Thymus (tissue), 14 donors: ENCODE measurements at places on chromosomes 4 and X. TPM values are rescaled to one million over a fixed set of nuclear protein-coding genes. Genes with fewer than 3 reads are reported as not detected.

The SCRG1 gene
- total RNA-seq: 0.05 TPM

The BEX2 gene
- 26.1 TPM for total RNA-seq

DNA sequence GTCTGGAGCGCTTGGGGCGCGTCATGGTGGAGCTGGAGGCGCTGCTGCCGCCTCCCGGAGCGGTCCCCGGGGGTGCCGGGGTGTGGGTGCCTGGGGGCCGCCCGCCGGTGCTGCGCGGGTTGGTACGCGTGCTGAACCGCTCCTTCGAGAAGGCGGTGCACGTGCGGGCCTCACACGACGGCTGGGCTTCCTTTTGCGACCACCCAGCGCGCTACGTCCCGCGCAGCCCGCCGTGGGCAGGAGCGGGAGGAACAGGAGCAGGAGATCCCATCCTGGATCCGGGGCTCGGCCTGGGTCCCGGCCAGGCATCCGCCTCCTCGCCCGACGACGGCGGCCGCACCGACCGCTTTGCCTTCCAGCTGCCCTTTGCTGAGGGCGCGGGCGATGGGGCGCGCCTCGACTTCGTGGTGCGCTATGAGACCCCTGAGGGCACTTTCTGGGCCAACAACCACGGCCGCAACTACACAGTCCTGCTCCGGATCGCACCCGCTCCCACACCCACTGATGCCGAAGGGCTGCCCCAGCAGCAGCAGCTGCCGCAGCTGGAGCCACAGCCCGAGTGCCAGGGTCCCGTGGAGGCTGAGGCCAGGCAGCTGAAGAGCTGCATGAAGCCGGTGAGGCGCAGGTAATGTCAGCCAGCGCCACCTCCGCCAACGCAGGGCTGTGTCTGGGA is 792 bp downstream of the PPP1R3F start:
- DNase-seq: no peak
- H3K4me3 ChIP-seq: peak overlapping the region; percentile 51
- H3K36me3 ChIP-seq: no peaks in the 10 kb centered on the region

GRCh38 chrX:49746306-49746705 is 50.5 kb upstream of the PAGE1 start:
- no peak overlapping the region for H3K27ac ChIP-seq
- no peaks in the 10 kb centered on the region for H3K36me3 ChIP-seq
- no peak overlapping the region for H3K4me3 ChIP-seq
- H3K27me3 ChIP-seq: no peaks in the 10 kb centered on the region
- no peaks in the 10 kb centered on the region for H3K4me1 ChIP-seq

DNA sequence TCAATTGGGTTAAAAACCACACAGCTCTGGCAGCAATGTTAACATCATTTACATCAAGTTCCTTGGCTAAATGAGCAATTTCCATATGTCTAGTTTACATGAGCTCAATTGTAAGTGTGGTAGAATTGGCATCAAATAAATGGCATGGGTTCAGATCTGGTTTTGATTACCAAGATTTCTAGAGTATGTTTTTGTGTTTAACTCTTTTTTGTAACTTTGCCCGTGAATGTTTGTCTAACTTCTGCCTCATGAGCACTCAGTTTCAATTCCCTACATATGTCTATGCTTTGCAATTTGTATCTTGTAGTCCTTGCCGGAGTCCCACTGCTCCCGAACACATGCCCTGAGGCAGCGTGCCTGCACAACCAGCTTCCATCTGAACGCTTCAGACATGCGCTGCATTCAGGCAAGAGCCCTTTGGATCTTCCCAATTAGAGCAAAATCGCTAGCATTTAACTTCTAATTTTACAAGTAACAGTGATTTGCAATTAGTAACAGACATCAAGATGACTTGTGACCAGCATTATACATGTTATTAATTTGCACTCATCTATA is 644.4 kb downstream of the TRIML1 start:
- H3K36me3 ChIP-seq: no peaks in the 10 kb centered on the region
- H3K4me1 ChIP-seq: no peaks in the 10 kb centered on the region
- no peak for DNase-seq
- no peak overlapping the region for H3K27ac ChIP-seq

The SUPT20HL1 gene
- not detected for total RNA-seq

DNA sequence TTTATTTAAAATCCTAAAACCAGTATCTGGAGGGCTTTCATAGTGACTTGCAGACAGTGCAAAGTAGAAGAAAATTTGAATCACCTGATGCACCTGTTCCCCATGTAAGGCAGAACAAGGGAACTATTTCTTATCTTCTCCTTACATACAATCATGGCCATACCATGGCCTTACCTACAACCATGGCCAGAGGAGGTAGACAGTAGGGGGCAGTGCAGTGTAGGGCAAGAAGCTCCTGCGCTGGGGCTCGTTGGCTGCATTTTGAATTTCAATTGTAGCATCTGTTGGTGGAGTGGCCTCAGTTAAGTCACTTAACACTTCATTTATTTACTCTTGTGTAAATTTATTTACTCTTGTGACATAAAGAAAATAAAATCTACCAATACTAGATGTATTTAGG is 33.0 kb downstream of the GALNTL6 start:
- H3K4me1 ChIP-seq: no peaks in the 10 kb centered on the region
- H3K27ac ChIP-seq: no peak overlapping the region
- no peak for DNase-seq

The TRIML2 gene
- 0.05 TPM for total RNA-seq

The AFP gene
- total RNA-seq: 1.3 TPM

DNA sequence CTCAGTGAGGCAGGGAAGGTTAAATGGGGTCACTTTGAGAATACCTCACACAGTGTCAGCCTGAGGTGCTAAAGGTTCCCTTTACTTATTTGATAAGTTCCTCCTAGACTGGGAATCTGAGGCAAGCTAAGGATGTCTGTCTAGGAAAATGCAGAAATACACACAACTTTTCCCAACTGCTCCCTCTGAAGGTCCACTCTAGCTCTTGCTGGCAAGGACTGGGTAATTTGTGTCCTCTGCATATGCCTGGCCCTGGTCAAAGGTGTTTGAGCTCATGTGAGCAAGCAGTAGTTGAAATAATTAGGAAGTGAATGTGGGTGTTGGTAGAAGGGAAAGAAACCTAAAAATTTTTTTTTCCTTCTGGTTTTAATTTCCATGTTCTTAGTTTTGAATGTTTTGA is 21.3 kb downstream of the TXLNG start:
- no peaks in the 10 kb centered on the region for H3K4me1 ChIP-seq
- no peak for DNase-seq
- no peaks in the 10 kb centered on the region for H3K27me3 ChIP-seq
- no peak overlapping the region for H3K4me3 ChIP-seq
- H3K27ac ChIP-seq: no peak overlapping the region

The GAGE13 gene
- not detected for total RNA-seq

DNA sequence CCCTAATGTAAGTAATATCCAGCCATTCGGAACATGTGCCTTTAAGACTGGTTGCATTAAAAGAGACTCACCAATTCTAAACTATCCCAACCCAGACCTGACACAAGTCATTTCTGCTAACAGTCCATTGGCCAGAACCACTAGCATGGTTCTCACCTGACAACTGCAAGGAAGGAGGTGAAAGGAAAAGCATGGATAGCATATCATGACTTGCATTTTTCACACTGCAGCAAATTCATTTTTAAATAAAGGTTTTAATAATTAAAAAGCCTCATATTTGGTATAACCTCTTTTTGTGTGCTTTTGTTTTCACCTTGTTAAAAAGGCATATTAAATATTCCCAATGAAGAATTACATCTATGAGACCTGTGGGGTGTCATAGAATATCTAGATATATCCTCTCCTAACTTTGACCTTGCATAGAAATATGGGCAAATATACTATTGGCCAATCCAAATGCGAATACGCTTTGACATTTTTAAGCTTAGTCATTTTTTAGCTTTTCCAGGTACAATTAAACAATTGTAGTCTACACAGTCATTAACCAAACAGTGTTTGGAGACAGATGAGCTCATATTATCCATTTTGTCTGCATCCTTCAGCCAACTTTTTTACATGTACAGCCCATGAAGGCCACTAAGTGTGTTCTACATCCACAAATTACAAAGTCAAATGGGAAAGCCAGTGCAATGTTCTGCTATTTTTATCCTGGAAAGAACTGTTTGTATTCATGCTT is 295.3 kb downstream of the PDGFC start:
- no peak for DNase-seq
- H3K4me1 ChIP-seq: no peaks in the 10 kb centered on the region
- no peak overlapping the region for H3K27ac ChIP-seq
- H3K27me3 ChIP-seq: no peaks in the 10 kb centered on the region
- H3K4me3 ChIP-seq: no peak overlapping the region
- H3K36me3 ChIP-seq: no peaks in the 10 kb centered on the region

The KIT gene
- 3.4 TPM for total RNA-seq

The STX18 gene
- 27.8 TPM for total RNA-seq

The P2RY8 gene
- 15.8 TPM for total RNA-seq

DNA sequence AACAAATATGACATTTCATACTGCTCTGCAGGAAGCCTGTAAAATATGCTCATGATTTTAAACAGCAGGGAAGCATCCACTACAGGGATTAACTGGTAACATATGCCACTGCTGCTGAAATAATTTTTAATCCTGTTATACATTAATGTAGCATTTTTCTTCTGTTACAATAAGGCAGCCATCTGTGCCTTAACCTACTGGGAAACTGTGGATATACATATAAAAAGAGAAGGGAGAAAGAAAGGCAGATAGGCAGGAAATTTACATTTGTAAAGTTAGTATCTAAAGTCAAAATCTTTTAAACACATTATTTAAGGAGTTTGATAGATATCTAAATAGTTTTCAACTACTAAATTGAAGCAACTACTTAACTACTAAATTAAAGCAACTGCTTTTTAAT is 514.6 kb upstream of the KLHL4 start:
- no peak overlapping the region for H3K27ac ChIP-seq
- H3K27me3 ChIP-seq: no peaks in the 10 kb centered on the region
- DNase-seq: no peak
- H3K36me3 ChIP-seq: no peaks in the 10 kb centered on the region

The PNCK gene
- 8.2 TPM for total RNA-seq

The FAM133A gene
- total RNA-seq: not detected

DNA sequence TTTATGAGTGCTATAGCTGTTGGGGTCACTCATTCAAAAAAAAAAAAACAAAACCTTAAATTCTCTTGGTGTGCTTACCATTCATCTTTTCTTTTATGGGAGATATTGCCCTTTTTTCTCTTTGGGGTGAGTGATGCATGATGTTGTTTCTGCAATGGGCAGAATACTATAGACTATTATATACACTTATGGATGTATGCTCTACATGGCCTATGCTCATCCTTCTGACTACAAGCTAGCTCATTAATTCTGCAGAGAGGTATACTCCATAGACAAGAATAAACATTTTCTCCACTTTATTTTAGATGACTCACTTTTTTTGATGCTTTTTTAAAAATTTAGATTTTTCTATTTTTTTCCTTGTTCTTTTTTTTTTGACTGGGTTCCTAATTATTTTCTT is 160.3 kb upstream of the ANK2 start:
- H3K4me1 ChIP-seq: no peaks in the 10 kb centered on the region
- no peak overlapping the region for H3K27ac ChIP-seq
- H3K27me3 ChIP-seq: no peaks in the 10 kb centered on the region
- no peaks in the 10 kb centered on the region for H3K36me3 ChIP-seq
- no peak overlapping the region for H3K4me3 ChIP-seq

DNA sequence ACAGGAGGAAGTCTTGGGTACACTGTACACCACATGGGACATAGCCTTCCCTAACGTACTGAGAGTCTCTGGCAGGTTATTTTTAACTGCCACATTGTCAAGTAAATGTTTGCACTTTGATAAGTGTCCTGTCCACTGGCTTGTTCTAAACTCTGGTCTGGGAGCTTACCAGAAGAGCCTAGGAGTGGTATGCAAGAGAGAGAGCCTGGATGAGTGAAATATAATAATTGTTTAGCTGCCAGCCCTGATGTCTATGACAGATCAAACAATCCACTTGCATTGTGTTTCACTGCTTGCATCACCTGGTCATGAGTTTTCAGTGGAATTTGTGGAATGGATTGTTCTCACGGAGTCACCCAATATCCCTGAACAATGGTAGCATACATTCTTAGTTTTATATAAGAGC is 91.6 kb downstream of the SHROOM3 start:
- no peak overlapping the region for H3K4me3 ChIP-seq
- H3K27me3 ChIP-seq: no peaks in the 10 kb centered on the region

The CXCL11 gene
- 7.1 TPM for total RNA-seq

DNA sequence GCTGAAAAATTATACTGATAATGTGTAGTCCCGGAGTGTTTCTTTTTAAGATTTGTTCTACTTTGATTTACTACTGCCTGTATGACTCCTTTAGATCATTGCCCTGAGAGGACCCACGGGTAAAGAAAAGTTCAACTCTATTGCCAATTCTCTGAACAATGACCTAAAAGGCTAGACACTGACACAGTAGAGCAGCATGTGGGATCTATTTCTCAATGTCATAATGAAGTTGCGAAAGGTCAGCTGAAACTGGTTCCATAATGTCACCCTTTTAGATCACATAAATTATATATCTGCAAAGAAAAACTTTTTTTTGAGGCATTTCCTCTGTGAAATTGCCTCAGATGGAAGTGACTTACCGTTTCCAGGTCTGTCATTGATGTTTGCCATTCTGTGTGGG is 67.4 kb downstream of the GLRB start:
- H3K36me3 ChIP-seq: no peaks in the 10 kb centered on the region
- H3K27me3 ChIP-seq: no peaks in the 10 kb centered on the region

The SPANXD gene
- not detected for total RNA-seq

- no peaks in the 10 kb centered on the region for H3K4me1 ChIP-seq
- DNase-seq: no peak
- no peak overlapping the region for H3K4me3 ChIP-seq
These were observed 19.8 kb downstream of the VCX3B start for GRCh38 chrX:8484360-8484949.
